Mesendoderm (in vitro differentiated cells): ENCODE measurements at places on chromosomes 3 and 15.

- no peaks in the 10 kb centered on the region for H3K36me3 ChIP-seq
- no peaks in the 10 kb centered on the region for H3K4me1 ChIP-seq
- no peak overlapping the region for H3K4me3 ChIP-seq
- no peaks in the 10 kb centered on the region for H3K27me3 ChIP-seq
- no peak overlapping the region for H3K27ac ChIP-seq
Observed at GRCh38 chr3:33642806-33643205, 75.2 kb downstream of the CLASP2 start.

DNA sequence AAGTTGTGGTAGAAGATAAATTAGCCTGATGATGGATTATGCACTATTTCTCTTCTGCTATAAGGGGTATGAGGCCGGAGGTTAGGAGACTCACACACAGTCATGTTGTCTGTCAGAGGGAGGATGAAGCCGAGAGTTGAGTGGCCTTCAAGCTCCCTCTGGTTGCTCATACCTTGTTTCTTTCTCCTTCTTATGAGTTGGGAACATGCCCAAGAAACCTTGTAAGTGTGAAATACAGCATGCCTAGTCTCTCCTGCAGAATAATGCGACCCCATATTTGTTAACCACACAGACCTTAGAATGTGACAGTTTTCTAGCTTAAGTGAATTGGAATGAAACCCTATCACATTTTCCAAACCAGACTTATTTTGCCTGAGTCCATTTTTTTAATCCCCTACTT, 366.7 kb downstream of the PTPRG start:
- H3K4me1 ChIP-seq: peaks cover 7% of the 10 kb centered on the region
- H3K27ac ChIP-seq: no peak overlapping the region
- H3K36me3 ChIP-seq: no peaks in the 10 kb centered on the region
- no peak for DNase-seq
- H3K4me3 ChIP-seq: no peak overlapping the region

- no peak overlapping the region for H3K4me3 ChIP-seq
- H3K27me3 ChIP-seq: no peaks in the 10 kb centered on the region
- H3K27ac ChIP-seq: no peak overlapping the region
- no peaks in the 10 kb centered on the region for H3K36me3 ChIP-seq
- H3K4me1 ChIP-seq: peaks cover 6% of the 10 kb centered on the region
Observed at GRCh38 chr3:58526515-58526957, 10.5 kb downstream of the ACOX2 start.

DNA sequence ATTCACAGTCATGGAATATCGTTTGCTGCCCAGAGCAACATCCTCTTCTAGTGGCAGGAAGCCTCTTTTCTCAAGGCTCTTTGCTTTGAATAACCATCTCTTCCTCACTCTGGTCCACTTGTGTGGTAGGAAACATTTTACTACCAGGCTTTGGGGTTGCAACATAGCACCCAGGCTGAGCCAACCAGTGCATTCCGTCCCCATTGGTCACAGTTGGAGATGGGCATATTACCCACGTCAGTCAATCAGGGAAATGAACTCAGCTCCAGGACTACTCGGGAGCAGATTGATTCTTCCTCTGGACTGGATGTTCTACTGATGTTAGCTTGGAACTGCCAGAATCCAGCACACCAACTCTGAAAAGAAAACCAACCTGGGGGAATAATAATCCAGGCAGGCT, 4.2 kb upstream of the PEX5L start:
- no peaks in the 10 kb centered on the region for H3K4me1 ChIP-seq
- H3K4me3 ChIP-seq: no peak overlapping the region
- H3K36me3 ChIP-seq: no peaks in the 10 kb centered on the region

GRCh38 chr3:134430950-134431445, 54.8 kb downstream of the ANAPC13 start:
- DNase-seq: no peak
- H3K27me3 ChIP-seq: no peaks in the 10 kb centered on the region
- no peaks in the 10 kb centered on the region for H3K4me1 ChIP-seq
- H3K27ac ChIP-seq: no peak overlapping the region

- no peak overlapping the region for H3K4me3 ChIP-seq
- DNase-seq: no peak
- H3K36me3 ChIP-seq: no peaks in the 10 kb centered on the region
- no peak overlapping the region for H3K27ac ChIP-seq
- H3K4me1 ChIP-seq: no peaks in the 10 kb centered on the region
- H3K27me3 ChIP-seq: no peaks in the 10 kb centered on the region
Observed at GRCh38 chr3:513301-513700, 316.7 kb downstream of the CHL1 start.

DNA sequence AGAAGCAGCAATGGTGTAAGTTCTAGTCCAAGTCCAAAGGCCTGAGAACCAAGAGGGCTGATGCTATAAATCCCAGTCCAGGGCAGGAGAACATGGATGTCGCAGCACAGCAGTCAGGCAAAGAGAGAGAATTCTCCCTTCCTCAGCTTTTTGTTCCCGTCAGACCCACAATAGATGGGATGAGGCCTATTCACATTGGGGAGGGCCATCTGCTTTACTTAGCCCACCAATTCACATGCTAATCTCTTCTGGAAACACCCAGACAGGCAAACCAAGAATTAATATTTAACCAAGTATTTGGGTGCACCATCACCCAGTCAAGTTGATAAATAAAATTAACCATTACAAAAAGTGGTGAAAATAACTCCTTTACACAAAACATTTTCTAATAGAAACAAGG, 511.7 kb upstream of the UBE2E2 start:
- H3K4me1 ChIP-seq: no peaks in the 10 kb centered on the region
- no peak overlapping the region for H3K4me3 ChIP-seq
- H3K36me3 ChIP-seq: no peaks in the 10 kb centered on the region
- H3K27ac ChIP-seq: no peak overlapping the region

GRCh38 chr3:104102386-104102785, 1264.3 kb upstream of the ALCAM start:
- H3K27me3 ChIP-seq: no peaks in the 10 kb centered on the region
- H3K27ac ChIP-seq: no peak overlapping the region
- no peaks in the 10 kb centered on the region for H3K4me1 ChIP-seq
- no peak overlapping the region for H3K4me3 ChIP-seq
- no peaks in the 10 kb centered on the region for H3K36me3 ChIP-seq
- DNase-seq: peak; percentile 79
